Type B pancreatic cell (in vitro differentiated cells): ENCODE measurements at places on chromosomes 16 and 17. TPM values are rescaled to one million over a fixed set of nuclear protein-coding genes. Genes with fewer than 3 reads are reported as not detected.
A peak's percentile ranks its signal among the peaks of the same experiment; 100 is the strongest.

DNA sequence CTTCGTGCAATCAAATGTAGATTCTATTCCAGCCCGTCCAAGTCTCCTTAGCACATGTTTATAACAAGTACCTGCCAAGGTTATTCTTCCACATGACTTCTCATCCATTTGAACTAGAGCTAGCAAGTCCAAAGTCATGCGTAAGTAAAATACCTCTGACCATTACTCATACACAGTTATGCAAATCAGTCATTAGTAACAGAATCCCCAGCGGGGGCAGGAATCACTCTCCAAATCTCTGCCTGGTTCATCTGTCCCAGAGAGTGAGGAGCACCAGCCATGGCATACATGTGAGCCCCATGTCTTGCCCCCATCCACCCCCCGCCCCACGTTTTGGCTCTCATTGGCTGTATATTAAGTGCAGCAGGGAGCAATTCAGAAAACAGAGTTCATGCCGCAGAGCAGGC is 27.7 kb downstream of the SRL start:
- DNase-seq = no peak

GRCh38 chr16:89560378-89561141 is at the start of gene RPL13:
Gene RPL13, plus strand, starts transcription at chr16:89560682. Its CDS starts 278 bp downstream, at chr16:89560960.
- peak; percentile 95 for DNase-seq

GRCh38 chr16:15572329-15573001 is 70.5 kb downstream of the MARF1 start:
- no peak for DNase-seq

DNA sequence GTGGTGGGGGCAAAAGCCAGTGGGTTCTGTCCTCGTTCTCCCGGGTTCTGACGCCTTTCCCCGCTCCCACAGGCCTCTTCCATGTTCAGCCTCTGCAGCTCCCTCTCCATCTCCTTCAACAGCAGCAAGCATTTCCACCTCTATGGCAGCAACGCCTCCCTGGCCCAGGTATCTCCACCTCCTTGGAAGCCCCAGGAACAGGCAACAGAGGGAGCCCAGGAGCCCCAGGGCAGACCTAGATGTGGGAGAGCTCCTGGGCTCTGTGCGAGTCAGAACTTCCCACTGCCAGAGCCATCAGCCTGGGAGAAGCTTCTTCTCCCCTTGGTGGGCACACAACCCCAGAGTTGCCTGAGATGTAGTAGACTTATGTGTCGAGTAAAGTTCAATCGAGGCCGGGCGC is 7.8 kb downstream of the ZNF768 start:
- DNase-seq = no peak

DNA sequence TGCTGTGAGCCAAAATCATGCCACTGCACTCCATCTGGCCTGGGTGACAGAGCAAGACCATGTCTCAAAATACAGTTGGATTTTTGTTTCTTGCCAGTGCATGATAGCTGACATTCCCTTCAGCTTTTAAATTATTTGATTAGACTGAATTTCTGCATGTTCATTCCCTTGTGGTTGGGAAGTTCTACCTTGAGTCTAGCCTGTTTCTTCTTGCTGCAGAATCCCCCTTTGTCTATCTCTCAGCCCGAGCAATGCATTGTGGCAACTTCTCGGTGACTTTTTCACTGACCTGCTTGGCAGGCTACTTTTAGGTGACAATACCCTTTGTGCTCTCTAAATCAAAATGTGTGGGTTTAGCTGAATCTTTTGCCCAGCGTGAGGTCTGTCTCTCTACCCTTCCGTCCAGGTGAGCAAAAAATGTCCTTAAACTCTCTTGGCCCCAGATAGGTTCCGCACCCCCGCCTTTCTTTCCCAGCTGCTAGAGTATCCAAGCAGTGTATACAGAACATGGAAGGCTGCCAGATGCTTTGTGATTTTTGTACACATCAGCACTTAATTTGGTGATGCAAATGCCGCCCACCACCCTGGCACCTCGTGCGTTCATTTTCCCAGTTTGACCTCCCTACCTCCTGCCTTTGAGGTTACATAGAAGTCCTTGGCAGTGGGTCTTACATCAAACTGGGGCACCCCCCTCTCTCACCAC is 130.2 kb downstream of the ABCC6 start:
- DNase-seq = no peak

- no peak for DNase-seq
Measured at GRCh38 chr17:72882426-72882825, 210.1 kb downstream of the SLC39A11 start.

- DNase-seq = no peak
Measured at GRCh38 chr16:62755938-62756337, 719.7 kb upstream of the CDH8 start.

GRCh38 chr17:549177-550040 is 165.2 kb downstream of the VPS53 start:
- no peak for DNase-seq

Gene TNFRSF17
- total RNA-seq = not detected in 2 replicates

Gene ATXN2L
- total RNA-seq = 166 and 208 TPM in 2 replicates

Gene NUBP1
- 20.8 and 24.1 TPM in 2 replicates for total RNA-seq
